NCI-H1694 treated with DMSO at 0.1 percent for 48 hours (cell line): ENCODE measurements at places on chromosomes 5 and 9.

DNA sequence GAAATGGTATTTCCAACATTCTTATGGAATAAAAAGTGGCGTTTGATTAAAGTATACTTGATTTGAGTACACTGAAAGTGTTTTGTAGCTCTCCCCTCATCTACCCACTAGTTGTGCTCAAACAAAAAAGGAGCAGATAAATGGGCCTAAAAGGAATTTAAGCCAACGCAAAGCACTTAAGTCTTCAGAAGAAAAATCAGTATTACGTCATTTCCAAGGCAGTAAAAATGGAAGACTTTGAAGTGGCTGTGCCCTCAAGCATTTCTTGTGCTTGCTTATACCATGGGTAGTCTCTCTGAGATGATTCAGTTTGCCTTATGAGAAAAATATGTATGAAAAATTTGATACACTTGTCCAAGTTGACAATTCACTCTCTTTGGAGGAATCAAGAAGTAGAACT lies 279.9 kb upstream of the CD180 start:
- DNase-seq: no peak

GRCh38 chr9:89845862-89846261 lies 241.1 kb downstream of the GADD45G start:
- DNase-seq: no peak

GRCh38 chr5:16842896-16843295 lies 93.2 kb downstream of the MYO10 start:
- DNase-seq: no peak

GRCh38 chr5:169545762-169546161 lies 37.8 kb upstream of the SPDL1 start:
- DNase-seq: no peak

DNA sequence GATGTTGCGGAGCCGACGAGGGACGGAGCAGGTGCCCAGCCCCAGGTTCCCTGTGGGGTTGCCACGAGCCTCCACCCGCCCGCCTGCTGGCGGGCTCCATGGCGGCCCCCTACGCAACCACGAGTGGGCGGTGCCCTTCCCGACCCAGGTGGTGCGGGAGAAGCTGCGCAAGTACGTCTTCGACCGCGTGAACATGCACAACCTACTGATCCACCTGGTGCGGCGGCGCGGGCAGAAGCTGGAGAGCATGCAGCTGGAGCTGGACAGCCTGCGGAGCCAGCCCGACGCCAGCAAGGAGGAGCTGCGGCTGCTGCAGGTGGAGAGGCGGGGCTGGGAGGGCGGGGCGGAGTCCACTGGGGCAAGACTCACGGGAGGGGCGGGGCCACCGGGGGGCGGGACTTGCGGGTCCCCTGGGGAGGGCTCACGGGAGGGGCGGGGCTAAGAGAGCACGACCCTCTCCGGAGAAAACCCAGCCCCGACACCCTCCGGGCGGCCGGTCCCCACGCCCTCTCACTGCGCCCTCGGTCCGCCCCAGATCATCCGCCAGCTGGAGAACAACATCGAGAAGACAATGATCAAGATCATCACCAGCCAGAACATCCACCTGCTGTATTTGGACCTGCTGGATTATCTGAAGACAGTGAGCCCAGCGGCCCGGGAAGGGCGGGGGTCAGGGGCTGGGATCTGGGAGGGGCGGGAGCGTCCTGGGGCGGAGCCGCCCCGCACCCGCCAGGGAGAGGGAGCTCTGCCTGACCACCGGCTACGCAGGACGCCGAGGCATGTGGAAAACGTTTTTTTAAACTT lies 3.9 kb downstream of the CCDC183 start:
- DNase-seq: peak; percentile 44
